ENCODE measurements at places on chromosomes 7 and 10.

DNA sequence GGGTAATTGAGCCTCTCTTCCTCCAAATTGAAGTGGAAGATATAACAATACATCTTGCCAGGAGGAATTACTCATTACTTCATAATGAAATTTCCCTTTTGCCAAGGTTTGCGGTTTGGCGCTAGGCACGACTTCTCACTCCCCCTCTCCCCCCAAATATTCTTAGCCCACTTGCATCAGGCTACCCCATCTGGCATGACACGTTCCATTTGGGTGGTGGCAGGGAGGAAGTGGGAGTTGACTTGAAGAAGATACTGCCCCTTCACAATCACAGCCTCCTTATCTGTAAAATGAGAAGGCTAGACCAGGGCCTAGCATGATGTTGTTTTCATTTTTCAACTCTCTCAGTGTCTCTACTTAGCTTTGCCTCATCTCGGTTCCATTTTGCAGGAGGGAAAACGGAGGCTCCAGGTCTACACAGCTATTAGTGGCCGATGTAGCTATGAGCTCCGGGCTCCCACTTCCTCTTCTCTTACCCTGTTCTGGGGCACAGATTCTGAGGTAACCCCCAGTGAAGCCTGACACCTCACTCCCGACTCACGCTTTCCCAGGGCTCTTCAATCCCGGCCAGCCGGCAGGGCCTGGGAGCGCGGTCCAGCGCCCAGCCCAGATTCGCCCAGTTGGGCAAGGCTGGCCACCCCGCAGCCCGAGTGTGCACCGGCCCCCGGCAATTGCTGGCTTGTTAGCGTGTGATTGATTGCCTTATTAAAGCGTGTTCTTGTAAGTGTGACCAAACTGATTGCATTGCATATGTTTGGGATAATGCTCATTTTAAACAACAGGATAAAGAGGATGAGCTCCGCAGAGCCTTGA is 6.5 kb downstream of the EVX1 start:
- no peak for DNase-seq

DNA sequence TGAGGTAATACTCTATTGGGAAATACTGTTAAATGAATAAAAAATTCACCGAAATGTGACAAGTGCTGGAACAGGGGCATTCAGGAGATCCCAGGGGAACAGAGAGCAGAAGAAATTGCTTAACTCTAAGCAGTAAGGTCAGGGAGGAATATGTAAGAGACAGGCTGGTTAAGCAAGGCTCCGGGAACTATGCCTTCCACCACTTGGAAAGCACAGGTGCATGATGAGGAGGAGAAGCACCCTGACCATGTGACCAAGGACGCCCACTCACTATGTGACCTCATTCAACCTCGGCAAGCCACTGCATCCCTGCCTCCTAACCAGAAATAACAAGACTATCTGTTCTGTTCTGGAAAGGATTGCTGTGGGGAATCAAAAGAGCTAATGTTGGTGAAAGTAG is 218.4 kb downstream of the ELMO1 start:
- DNase-seq: no peak

GRCh38 chr7:33145156-33145555 is 15.8 kb downstream of the BBS9 start:
- DNase-seq: no peak

GRCh38 chr10:33066558-33067236 is 108.7 kb upstream of the ITGB1 start:
- no peak for DNase-seq

GRCh38 chr7:38330861-38331621 is 57.6 kb upstream of the TARP start:
- DNase-seq: no peak

- DNase-seq: no peak
Observed at GRCh38 chr10:19480353-19480752, 335.9 kb upstream of the PLXDC2 start.

DNA sequence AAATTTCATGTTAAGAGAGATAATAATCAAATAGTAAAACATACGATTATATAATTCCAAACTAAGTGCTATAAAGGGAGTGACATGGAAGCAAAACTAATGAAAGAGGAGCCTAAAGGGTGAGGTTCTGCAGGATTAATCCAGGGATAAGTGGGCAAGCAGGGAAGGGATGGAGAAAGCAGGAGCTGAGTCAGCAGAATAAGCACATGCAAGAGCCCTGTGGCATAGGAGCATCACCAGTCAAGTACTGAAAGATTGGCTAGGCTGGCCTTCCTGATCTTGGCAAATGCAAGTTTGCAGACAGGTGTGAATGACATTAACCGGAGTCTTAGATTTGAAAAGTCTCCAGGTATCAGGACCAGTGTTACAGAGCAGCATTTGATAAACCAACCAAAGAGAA is 336.4 kb downstream of the ELMO1 start:
- DNase-seq: no peak

Measured in NCI-H510A (cell line).